ENCODE measurements at places on chromosomes 4 and X.

DNA sequence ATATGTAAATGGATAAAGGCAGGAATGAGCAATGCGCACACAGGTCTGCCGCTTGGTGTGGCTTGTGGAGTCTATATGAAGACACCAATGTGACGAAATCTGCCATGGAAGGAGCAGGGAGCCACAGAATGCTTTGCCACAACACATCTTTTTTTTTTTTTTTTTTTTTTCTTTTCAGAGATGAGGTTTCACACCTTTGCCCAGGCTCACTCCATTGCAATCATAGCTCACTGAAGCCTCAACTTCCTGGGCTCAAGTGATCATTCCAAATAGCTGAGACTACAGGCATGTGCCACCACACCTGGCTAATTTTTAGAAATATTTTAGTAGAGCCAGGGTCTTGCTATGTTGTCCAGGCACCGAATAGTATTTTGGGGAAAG lies 17.4 kb upstream of the SLC34A2 start:
- no peak for DNase-seq

DNA sequence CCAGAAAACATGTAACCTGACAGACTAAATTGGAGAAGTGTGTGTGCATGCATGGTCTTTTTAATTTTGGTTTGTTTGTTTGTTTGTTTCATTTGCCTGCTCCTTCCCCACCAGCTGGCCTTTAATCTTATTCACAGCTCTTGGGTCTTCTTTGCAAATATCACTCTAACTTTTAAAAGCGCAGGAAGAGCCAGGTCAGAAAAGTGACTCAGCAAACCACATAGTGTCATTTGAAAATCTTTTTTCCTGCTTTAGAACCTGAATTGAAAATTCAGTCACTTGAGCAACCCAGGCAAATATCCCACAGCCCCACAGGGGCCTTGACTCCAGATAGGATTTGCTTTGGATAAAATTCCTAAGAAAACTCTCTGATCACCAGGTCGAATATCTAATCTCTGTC lies 4.6 kb downstream of the TMEM255A start:
- DNase-seq = no peak

DNA sequence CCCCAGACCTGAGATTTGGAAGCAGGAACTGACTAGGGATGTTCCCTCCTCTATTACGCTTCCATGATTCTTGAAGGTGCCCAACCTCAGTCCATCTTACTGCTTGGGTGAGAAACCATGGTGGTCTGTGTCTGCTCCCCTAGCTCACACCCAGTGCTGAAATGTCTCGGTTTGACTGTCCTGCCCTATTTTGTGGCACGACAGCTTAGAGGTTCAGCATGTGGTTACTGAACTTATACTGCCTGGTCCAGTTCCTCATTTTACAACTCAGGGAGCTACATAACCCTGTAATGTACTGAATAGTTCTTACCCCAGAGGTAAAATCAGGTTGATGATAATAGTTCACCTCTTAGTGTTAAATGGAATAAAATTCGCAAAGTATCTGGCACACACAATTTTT lies 203.1 kb downstream of the RBM46 start:
- no peak for DNase-seq

- DNase-seq = no peak
Observed at GRCh38 chr4:75658876-75659275, 14.3 kb downstream of the G3BP2 start.

GRCh38 chr4:81481151-81481550 lies 9.4 kb upstream of the RASGEF1B start:
- no peak for DNase-seq

DNA sequence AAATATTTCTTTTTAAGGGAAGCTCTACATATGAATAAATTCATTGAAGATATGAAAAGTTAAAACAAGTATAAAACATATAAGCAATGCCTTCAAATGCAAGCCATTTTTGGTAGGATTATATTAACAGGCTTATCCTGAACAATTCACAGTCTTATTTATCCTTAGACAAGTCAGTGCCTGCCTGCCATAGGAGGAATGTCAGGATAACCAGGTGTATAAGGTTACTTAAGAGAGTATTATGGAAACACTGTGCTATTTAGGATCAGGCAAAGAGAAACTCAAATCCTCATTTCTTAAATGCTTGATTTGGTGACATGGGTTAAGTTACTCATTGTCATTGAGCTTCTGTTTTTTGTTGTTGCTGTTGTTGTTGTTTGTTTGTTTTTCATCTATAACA lies 2029.9 kb upstream of the AGA start:
- DNase-seq = no peak

- DNase-seq = no peak
Observed at GRCh38 chrX:40508560-40508959, 72.2 kb upstream of the ATP6AP2 start.

DNA sequence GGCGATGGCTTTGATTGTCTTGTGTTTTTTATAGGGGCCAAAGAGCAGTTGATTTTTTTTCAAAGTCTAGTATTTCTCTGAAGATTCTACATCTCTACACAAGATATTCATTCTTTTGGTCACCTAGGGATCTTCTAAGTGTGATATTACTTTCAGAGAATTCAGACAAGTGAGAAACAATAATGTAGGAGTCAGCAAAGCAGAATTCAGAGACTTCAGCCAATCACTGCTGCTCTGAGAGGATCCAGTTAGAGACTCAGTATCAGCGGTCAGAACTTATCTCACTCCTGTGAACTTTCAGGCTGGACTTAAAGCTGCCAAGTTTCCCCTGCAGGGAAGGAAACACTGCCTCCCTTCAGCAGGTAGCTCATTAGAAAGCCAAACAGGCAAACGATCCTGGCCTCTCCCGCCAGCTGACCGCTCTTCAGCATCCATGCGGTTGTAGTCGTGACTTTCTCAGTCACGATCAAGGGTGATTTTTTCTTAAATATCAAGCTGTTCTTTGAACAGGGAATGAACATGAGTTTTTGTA lies 59.2 kb downstream of the NSUN7 start:
- DNase-seq = no peak

All from hematopoietic multipotent progenitor cell treated with erythropoietin and hydrocortisone succinate and interleukin-3 and kit ligand, for 15 days (in vitro differentiated cells).